ENCODE measurements at places on chromosomes 7 and 10.

DNA sequence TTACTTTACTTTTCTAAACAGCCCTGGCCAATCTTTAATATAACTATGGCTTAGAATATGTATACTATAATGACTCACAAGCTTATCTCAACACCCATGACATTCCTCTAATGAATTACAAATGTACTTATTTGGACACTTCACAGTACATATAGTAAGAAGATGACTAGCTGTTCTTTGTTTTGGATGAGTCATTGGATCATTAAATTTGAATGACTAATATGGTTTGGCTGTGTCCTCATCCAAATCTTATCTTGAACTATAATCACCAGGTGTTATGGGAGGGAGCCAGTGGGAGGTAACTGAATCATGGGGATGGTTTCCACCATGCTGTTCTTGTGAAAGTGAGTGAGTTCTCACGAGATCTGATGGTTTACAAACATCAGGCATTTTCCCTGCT lies 807.5 kb upstream of the SORCS1 start:
- DNase-seq = no peak

GRCh38 chr10:17213646-17214349 lies 12.3 kb upstream of the TRDMT1 start:
- DNase-seq = peak; percentile 55

DNA sequence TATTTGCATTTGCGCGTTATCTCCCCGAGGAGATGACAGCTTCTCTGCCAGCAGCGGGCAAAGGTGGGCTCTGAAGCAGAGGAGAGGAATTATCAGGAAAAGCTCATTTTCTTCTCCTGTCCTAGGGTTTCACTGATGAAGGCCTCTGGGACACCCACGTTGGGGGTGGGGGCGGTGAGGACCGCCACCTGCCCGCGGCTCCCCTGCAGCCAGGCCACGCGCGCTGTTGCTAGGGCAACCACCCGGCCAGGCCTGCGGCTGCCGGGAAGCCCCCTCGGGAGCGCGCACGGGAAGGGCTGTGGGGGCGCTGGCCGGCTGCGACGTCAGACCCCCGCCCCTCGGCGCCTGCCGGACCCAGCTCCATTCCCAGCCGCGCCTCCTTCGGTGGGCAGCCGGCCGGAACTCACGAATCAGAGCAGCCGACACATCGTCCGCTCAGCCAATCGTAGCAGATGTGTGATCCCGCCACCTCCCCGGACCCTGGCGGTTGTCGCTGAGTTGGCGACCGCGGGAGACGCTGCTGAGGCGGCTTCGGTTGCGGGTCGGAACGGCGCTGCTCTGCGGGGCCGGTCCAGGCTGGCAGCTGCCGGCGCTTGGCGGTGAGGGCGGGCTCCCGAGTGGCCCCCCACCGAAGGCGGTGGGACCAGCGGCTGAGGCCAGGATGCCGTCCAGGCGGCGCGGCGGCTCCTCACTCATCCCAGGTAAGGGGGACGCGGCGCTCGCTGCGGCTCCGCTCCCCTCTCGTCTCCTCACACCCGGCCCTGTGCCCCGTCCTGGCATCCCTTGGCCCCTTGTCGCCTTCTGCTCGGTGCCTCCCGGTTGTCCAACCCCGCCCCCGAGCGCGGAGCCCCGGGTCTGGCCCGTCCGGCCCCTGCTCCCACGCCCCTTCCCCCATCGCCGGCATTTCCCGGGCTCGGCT lies at the start of gene TPST1:
Gene TPST1, plus strand, starts transcription at position 513 of the 919 bp plus-strand sequence. CDS start 35,092 bp downstream, outside the sequence.
- DNase-seq = peak; percentile 98

DNA sequence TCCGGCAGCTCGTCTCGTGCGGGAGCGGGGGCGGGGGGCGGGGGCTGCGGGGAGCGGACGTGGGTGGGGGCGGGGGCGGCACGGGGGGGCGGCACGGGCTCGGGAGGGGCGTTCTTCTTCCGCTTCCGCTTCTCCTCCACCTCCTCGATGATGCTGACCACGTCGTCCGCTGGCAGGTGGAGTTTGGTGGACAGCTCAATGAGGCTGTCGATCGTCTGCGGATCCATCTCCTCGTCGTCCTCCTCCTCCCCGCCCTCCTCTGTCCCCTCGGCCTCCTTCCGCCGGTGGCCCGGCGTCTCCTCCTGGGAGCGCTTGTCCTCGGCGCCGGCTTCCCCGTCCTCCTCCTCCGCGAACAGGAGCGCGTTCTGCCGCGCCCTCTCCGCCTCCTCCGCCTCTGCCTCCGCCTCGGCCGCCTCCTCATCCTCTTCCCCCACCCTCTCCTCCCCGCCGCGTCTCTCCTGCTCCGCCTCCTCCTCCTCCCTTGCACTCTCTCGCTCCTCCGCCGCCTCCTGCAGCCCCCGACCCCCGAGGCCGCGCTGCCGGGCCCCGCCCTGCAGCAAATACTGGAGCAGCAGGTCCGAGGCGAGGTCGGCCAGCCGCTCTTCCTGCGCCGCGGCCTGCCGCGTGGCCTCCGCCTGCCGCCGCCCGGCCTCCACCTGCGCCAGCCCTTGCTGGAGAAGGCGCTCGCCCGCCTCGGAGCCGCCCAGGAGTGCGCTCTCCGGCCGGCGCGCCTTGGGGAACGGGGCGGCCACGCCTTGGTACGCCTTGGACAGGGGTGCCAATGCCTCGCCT lies 1.9 kb downstream of the VGF start:
- DNase-seq = peak; percentile 77

GRCh38 chr7:21128062-21128817 lies 299.6 kb upstream of the SP4 start:
- DNase-seq = peak; percentile 23

DNA sequence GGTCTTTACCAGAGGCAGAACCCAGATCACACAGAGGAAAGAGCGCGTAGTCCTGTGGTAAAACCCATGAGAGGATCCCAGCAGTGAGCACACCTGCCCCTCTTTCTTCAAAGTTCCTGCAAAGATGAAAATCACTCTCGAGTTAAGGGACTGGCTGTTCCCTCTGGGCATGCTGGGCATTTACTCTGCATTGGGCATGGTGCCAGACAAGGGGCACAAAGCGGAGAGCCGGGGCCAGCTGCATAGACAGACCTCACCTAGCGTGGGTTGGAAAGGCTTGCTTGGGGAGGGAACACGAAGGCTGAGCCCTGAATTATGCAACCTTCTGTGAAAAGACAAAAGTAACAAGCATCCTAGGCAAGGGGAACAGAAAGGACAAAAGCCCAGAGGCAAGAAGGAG lies 120.0 kb upstream of the TCERG1L start:
- DNase-seq = no peak

DNA sequence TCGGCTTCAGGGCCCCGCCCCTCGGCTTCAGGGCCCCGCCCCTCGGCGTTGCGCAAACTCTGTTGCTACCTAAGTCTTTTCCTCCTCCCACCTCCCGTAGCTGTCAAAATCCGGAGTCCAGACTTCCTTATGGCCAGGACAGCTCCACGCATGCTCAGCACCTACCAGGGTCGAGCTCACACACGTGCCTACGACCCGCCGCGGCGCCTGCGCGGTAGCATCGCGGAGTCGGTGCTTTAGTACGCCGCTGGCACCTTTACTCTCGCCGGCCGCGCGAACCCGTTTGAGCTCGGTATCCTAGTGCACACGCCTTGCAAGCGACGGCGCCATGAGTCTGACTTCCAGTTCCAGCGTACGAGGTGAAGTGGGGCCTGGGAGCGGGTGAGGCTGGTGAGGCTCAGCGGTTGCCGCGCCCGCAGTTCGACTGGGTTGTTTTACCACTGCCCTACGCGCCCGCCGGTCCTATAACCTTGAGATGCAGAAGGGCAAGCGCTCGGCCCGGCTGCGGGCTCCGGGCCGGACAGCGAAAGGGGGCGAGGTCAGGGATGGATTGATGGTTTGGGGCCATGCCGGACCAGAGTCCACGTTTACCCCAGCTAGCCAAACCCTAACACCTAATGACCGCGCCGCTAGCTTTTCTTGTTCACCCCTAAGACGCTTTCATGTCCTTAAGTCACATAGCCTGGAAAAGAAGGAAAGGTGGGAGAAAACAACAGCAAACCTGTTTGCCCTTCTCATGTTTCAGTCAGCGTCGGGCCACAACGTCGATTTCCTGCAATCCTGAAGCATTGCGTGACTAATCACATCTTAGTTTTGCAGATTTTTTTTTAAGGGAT lies at the start of gene CISD1:
Gene CISD1, plus strand, starts transcription at position 217 of the 836 bp plus-strand sequence. Its CDS starts 112 bp downstream, at position 329.
- peak; percentile 99 for DNase-seq

GRCh38 chr7:69429911-69430383 lies 168.3 kb upstream of the AUTS2 start:
- peak; percentile 55 for DNase-seq

DNA sequence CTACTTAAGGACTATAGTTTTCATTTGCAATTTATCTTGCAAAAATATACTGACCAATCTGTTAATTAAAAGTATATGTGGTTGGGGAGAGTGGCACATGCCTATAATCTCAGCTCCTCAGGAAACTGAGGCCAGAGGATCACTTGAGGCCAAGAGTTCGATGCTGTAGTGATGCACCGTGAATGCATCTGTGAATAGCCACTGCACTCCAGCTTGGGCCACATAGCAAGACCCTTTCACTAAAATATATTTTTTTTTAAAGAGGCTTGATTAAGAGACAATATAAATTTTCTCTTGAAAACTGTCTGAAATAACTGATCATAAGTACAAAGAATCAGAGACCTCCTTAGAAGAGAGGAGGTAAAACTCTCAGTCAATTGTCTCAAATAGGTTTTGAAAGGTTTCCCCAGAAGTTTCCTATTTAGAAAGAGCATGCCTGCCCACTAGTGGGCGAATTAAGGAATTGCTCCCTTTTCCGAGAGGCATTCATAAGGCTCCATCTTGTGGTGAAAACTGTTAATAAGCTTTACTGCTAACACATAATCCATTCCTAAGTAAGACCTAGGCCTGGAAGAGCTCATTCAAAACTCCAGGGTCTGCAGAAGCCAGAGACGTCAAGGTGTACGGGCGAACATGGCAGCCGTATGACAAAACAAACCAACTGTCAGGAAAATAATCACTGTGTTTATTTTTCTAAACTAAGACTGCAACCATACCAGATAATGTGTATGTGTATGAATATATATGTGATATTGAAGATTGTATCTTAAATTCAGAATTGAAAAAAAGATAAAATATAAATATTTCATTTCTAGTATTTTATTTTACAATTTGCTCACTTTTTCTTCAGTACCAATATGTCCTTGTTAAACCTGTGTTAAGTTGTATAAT lies 6.8 kb upstream of the TAS2R40 start:
- peak; percentile 81 for DNase-seq

DNA sequence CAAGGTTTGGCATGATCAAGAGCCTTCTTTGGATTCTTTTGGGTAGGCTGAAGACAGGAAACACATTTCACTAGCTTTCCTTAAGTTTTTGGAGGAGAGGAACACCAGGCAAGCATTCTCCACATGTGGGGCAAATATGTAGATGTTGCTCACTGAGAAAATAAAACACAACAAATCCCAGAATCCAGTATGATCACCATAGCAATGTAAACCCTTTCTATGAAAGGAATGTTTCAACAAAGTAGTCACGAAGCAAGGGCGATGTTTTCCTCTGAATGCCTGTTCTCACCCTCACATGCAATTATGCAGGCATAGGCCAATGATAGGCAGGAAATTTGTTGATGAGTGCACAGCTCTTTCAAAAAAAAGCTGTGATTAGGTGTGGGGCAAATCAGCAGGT lies 20.5 kb upstream of the CEP41 start:
- DNase-seq = no peak

DNA sequence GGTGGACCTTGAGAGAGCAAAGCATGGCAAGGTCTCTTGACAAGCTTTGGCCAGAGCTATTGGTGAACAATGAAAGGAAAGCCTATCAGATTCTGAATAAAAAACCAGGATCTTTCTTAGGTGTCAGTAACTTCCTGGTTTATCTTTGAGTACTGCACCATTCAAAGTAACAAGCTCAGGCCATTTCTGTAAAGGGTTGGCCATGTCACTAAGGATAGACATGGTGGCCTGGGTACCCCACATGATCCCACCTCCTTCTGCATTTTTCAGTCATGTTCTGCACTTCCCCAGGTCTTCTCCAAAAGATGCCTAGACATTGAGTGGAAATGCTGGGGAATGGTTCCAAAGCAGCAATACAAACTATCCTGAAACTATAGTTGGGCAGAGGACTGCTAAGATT lies 242.0 kb downstream of the ARHGAP12 start:
- no peak for DNase-seq

DNA sequence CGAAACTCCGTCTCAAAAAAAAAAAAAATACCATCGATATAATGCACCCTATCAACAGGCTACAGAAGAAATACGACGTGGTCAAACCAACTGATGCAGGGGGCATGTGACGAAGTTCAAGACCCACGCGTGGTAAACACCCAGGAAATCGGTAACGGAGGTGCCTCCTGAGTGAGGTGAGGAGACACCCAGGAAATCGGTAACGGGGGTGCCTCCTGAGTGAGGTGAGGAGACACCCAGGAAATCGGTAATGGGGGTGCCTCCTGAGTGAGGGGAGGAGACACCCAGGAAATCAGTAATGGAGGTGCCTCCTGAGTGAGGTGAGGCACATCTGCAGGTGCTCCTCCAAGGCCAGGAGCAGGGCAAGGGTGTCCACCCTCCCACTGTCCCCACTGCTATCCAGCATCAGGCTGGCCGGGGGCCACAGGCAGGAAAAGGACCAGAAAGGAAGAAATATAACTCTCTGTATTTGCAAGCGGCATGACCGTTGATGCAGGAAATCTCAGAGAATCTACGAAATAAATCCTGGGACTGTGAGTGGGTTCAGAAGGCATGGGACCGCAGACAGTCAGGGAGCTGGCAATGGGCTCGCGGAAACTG lies 10.7 kb upstream of the GPR146 start:
- DNase-seq = no peak

DNA sequence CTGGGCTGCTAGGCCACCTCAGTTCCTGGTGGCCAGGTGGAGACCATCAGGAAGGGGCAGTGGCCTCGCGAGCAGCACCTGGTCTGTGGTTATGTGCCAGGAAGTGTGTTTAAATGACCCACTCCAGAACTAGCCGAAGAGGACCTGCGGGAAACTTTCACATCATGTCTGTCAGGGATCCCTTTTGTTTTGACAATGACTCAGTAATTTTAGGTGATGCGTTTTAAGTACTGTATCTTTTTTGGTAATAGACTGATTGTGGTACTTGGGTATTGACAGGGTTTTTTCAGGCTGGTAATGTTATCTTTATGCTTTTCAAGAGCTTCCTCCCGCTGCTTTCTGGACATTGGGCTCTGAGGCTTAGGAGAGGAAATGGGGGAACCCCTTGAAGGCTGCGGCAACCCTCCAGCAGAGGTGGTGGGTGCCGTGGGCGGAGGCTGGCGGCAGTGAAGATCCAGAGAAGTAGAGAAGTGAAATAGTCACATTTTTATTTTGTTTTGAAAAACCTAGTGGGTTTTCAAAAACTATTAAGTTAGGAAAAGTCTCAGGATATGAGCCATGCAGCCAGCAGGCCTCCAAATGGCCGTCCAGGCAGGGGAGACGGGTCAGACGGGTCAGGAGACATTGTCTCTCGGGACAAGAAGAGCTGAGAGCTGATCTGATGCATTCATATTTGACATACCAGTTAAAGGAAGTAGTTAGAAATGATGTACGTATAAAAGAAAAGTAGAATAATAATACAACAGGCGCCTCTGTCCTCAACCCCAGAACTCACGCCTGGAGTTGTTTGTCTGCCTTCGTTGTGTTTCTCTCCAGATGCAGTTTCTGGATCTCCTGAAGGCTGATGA lies 27.7 kb downstream of the PPP2R2D start:
- DNase-seq = peak; percentile 7

- peak; percentile 81 for DNase-seq
Measured at GRCh38 chr10:114925587-114926586, 12.1 kb upstream of the TRUB1 start.

Data from Daoy (cell line).